ENCODE measurements at places on chromosomes 6 and 20. TPM values are rescaled to one million over a fixed set of nuclear protein-coding genes. Genes with fewer than 3 reads are reported as not detected.

TFAP2D gene
- not detected for total RNA-seq

ZSCAN23 gene
- total RNA-seq: 0.19 TPM

CST5 gene
- not detected for total RNA-seq

ERVFRD-1 gene
- total RNA-seq: not detected

MED20 gene
- 1.6 TPM for total RNA-seq

KCNS1 gene
- total RNA-seq: not detected

SLC17A2 gene
- not detected for total RNA-seq

HLA-G gene
- 2.9 TPM for total RNA-seq

DEFB124 gene
- not detected for total RNA-seq

MOCS1 gene
- total RNA-seq: 2.0 TPM

EYA2 gene
- not detected for total RNA-seq

MACROD2 gene
- total RNA-seq: not detected

BTNL2 gene
- total RNA-seq: not detected

PTCRA gene
- not detected for total RNA-seq

TOX2 gene
- total RNA-seq: 3.9 TPM

MAFB gene
- 3.7 TPM for total RNA-seq

ADTRP gene
- 14.3 TPM for total RNA-seq

COL11A2 gene
- 2.8 TPM for total RNA-seq

SALL4 gene
- 0.08 TPM for total RNA-seq

ASXL1 gene
- total RNA-seq: 222 TPM

NKAPL gene
- not detected for total RNA-seq

BPIFB2 gene
- not detected for total RNA-seq

EDEM2 gene
- 12.6 TPM for total RNA-seq
